ENCODE measurements at places on chromosomes 13 and 19.

GRCh38 chr19:40716031-40716481 is 630 bp downstream of the COQ8B start:
- DNase-seq: peak; percentile 70

DNA sequence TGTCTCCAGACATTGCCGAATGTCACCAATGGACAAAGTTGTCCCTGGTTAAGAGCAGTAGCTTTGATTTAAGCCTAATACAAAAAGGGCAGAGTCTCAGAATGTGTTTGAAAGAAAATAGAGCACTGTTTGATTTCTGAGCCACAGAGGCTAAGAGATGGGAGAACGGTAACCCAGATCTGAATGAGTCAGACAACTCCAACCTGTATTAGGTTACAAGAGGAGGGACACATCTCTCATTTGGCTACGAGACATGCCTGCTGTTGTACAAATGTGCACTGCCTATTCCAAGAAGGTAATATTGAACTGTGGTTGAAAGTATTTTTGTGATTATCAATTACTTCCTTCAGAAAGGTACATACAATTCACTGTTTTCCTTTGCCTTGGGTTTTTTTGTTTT is 4.9 kb upstream of the HSPH1 start:
- no peak for DNase-seq

DNA sequence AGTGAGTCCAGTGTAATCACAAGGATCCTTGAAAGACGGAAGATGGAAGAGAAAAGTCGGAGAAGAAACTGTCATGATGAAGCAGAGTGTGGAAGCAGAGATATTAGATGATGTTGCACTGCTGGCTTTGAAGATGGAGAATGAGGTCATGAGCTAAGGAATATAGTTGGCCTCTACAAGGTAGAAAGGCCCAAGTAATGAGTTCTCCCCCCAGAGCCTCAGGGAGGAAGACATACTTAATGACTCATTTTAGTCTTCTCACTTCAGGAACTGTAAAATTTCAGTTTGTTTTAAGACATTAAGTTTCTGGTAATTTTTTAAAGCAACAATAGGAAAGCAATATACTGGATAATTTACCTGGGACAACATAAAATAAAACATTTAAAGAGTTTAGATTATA is 1331.5 kb upstream of the PCDH20 start:
- no peak for DNase-seq

- DNase-seq: no peak
These were observed 3.4 kb upstream of the JUND start for GRCh38 chr19:18284712-18285360.

DNA sequence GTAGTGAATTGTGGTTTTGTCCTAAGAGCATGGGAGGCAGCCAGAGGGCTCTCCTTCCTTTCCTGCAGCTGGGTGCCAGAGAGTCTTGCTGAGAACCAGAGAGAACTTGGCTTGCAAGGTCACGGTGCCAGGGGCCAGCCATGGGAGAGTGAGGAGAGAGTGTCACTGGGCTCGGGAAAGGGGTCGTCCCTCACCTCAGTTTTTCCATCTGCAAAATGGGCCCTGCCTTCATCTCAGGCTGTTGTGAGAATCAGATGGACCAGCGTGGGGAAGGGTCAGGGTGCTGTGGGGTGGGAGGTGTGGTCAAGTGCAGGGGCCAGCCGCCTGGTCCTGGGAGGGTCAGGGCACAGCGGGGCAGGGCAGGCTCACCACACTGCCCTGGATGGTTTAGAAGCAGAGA is 7.3 kb downstream of the LRP3 start:
- DNase-seq: no peak

GRCh38 chr19:7787141-7787540 is 24.1 kb downstream of the CLEC4M start:
- no peak for DNase-seq

DNA sequence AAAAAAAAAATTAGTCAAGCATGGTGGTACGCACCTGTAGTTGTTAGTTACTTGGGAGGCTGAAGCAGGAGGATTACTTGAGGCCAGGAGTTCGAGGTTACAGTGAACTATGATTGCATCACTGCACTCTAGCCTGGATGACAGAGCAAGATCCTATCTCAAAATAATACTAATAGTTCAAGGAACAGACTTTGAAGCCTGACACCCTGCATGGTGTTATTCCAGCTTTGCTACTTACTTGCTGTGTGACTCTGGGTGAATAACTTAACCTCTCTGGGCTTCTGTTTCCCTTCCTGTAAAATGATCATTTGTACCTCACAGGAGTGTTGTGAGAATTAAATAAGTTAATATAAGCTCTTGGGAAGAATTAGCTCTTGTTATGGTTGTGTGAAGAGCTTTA is 3.5 kb upstream of the FOSB start:
- DNase-seq: no peak

DNA sequence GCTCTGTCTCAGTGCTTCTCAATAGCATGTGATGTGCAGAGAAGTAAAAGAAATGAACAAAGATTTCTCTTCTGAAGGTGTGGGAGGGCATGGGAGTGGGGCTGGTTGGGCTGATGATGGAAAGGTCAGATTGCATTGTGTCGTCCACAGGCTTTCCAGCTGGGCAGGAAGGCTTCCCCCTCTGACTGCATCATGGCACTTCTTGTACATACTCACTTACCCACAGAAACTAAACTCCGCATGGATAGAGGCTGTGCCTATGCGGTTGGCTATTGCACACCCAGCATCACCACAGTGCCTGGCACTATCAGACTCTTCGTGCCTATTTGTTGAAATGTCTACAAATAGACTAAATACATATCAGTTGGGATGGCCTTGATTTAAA is 24.4 kb upstream of the TNFSF11 start:
- no peak for DNase-seq

GRCh38 chr13:99845161-99845874 is 126.2 kb downstream of the ZIC5 start:
- DNase-seq: no peak

GRCh38 chr19:35153701-35154524 is 622 bp upstream of the FXYD5 start:
- peak; percentile 71 for DNase-seq

DNA sequence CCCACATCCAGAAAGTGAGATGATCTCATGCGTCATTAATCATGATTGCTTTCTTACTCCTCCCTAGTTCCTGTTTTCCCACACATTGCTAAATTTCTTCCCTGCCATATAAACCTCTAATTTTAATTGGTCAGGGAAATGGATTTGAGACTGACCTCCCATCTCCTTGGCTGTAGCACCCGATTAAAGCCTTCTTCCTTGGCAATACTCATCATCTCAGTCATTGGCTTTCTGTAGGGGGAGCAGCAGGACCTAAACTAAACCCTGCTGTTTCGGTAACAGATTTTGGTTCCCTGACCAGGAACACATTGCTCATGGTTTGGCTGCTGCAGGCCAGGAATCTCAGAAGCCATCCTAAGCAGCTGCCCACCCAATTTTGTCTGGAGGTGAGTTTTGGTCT is 61.7 kb downstream of the SPRYD7 start:
- DNase-seq: no peak

- no peak for DNase-seq
These were observed 2.2 kb upstream of the PLK5 start for GRCh38 chr19:1521636-1522035.

DNA sequence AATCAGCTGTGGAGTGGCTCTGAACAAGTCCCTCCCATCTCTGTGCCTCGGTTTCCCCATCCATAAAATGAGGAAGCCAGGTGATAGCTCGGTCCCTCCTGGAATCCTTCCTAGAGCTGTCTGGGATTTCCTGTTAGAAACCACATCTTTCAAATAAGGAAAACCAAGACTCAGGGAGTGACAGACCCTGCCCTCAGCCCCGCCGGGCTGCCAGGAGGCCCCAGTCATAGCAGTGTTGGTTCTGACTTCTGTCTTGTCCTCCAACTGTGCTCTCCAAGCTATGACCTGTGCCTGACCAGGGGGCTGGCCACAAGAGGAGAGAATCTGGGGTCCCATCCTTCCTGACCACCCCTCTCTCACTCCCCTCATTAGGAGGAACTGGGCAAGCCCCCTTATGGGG is 1.1 kb upstream of the SHD start:
- no peak for DNase-seq

DNA sequence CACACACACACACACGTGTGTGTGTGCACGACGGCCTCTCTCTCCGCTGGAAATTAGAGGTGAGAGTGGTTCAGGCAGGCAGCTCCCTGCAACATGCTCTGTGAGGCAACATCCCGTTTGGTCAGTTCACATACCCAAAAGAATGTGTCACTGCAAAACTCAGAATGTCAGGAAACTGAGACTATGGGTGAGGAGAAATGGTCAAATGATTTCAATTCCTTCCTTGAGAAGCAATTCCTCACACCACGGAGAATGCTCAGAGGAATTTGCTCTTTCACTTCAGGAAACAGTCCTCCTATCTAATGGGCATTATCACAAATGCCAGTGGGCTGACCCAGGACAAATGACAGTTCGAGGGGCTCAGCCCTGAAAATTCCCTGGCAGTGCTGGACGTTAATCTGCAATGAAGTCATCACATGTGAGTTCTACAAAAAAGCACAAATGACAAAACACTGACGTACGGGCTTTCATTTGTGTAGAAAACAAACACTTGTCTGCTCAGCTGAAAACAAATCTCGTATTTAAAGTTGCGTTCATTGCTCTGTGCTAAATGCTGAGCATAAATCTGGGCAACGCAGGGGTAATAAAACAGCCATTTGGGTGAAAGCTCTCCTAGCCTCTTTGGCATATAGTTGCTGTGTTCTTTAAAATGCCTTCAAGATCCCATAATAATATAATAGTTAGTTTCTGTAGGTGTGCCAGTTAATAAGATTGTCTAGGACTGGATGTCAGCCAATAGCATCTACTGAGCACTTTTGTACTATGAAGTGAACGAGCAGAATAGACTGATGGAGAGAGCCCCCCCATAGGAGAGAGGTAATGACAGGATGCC is 18.6 kb upstream of the LATS2 start:
- no peak for DNase-seq

DNA sequence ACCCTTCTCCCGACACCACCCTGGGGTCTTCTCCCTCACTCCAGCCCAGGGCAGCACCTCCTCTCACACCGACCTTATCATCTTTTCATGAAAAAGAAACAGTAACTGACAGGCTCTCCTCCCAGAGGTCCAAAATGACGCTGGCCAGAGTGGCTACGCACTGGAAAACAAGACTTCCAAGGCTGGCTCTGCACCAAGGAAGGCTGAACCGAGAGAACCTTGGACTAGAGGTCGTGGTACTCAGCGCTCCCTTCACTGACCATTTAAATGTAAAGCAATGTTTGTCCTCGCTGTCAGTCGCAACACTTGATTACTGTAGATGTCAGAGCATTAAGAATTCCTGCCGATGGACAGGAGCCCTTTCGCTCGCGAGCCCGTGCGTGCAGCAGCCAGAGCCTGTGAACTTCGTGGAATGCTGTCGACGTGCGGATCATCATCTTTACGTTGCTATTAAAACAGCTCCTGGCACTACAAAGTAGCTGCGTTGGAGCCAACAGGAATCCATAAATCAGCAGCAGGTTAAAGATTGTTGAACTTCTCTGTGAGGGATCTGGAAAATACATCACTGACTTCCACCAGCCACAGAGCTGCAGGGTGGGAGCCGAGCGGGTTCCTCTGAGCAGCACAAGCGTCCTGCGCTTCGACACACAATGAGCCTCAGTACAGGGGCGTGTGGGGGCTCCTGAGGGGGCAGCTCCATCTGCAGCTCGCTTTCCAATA is 125.5 kb upstream of the MCF2L start:
- DNase-seq: no peak

- no peak for DNase-seq
These were observed 24.5 kb upstream of the CYSLTR2 start for GRCh38 chr13:48629277-48629676.

GRCh38 chr19:2353159-2353886 is 6.7 kb upstream of the TMPRSS9 start:
- no peak for DNase-seq

DNA sequence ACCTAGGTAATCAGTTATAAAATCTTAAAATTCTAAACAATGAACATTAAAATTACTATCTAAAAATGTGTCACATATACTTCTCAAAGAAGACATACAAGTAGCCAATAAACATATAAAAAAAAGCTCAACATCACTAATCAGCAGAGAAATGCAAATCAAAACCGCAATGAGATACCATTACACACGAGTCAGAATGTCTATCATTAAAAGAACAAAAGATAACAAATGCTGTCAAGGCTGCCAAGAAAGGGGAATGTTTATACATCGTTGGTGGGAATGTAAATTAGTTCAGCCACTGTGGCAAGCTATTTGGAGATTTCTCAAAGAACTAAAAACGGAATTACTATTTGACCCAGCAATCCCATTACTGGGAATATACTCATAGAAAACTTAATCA is 310.3 kb upstream of the EDNRB start:
- no peak for DNase-seq

DNA sequence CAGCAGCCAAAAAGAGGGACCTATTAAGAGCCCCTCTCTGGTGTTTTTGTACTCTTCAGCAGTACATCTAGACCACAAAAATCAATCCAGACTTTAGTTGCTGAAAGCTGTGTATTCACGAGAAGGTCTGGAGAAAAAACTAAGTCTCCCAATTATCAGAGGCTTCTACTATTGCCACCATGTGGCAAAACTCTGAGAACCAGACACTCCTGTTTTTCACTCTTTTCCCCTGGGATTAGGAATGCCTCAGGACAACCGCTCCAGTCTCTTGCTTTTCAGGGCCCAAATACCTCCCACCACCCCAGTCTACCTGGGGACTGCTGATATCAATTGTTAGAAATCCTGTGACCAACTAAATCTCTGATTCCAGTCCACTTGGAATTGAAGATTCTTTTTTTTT is 30.1 kb upstream of the OBI1 start:
- no peak for DNase-seq

Data from stimulated activated CD8-positive, alpha-beta memory T cell treated with anti-CD3 and anti-CD28 coated beads, Interleukin-15, amount 100 ng/mL, for 48 hours (primary cell).